Muscle of back (tissue), 13 donors: ENCODE measurements at places on chromosomes 11 and 22.

DNA sequence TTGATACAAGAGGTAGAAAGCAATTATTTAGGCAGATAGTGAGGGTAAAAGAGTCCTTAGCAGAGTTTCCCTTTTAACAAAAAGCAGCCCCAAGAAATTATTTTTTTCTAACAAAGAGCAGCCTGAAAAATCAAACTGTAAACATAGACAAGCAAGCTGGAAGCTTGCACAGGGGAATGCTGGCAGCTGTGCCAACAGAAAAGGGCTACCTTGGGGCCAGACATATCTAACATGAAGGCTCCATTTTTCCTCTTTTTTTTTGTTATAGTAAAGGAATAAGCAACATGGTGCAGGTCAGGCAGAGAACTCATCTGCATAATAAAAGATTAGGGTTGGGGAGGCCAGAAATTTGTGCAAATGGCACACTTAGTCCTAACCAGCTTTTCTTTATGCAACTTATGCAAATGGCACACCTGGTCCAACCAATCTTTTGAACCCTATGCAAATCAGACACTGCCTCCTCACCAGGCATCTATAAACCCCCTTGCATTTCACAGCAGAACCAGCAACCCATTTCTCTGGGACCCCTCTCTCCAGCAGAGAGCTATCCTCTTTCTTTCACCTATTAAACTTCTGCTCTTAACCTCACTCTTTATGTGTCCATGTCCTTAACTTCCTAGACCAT, 41.8 kb downstream of the PDGFD start:
- DNase-seq = no peak

DNA sequence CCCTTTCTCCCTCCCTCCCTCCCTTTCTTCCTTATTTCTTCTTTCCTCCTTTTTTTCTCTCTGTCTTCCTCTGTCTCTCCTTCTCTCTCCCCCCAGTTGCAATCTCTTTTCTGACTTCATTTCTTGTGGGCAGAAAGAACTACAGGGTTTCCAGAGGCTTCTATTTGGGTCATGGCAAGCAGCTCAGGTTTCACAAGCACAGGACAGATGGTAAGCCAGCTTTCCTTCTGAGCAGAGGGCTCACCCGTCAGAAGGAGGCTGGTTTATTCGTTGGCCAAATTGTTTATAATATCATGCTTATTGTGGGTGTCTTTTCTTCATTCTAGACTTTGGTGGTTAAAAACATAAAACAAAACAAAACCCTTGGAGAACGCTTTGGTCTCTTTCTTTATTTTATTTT, 58.9 kb upstream of the CLMP start:
- no peak for DNase-seq

- no peak for DNase-seq
Measured at GRCh38 chr22:45475851-45476514, 26.7 kb upstream of the FBLN1 start.

DNA sequence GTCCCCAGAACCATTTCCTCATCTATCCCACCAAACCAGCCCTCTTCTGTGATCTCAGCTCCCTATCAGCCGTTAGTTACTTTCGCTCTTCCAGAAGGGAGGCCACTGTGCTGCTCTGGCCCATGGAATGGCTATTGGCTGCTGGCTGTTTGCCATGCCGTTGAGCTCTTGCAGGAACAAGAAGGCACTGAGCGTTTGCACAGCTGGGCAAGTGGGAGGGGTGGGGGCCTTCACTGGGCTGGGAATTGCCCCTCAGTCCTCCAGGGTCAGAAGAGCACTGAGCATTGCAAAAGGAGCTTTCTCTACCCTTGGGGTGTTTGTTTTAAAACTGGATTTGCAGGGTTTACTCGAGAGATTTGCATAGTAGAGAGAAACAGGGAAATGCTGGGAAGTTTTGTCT, 129.0 kb upstream of the PARVA start:
- no peak for DNase-seq

GRCh38 chr11:10655943-10656576, 37.5 kb downstream of the IRAG1 start:
- no peak for DNase-seq

- no peak for DNase-seq
Measured at GRCh38 chr22:23414727-23415489, 165.2 kb downstream of the IGLL1 start.

GRCh38 chr11:31690041-31690440, 121.1 kb downstream of the PAX6 start:
- no peak for DNase-seq

- no peak for DNase-seq
Measured at GRCh38 chr22:42691440-42691839, 29.2 kb downstream of the A4GALT start.
